Cerebellar cortex (tissue), 1 donor: ENCODE measurements at places on chromosomes 4 and X.
A peak's percentile ranks its signal among the peaks of the same experiment; 100 is the strongest.

DNA sequence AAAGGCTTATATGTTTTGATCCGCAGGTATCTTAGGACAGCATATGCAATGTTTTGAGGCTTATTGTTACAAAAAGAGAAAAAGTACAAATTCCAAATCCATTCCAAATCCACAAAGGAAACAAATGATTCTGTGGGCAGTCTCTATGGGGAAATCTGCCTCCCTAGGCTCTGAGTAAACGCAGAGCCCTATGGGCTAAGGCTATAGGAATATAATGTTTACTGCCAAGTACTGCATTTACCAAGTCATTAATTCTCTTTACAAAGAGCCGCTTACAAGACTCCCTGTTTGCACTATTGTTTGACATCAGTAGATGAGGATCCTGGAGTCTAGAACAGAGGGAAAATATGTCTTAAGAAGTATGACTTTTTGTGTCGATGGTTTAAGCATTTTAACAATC is 212.4 kb upstream of the GPC4 start:
- no peak for DNase-seq

DNA sequence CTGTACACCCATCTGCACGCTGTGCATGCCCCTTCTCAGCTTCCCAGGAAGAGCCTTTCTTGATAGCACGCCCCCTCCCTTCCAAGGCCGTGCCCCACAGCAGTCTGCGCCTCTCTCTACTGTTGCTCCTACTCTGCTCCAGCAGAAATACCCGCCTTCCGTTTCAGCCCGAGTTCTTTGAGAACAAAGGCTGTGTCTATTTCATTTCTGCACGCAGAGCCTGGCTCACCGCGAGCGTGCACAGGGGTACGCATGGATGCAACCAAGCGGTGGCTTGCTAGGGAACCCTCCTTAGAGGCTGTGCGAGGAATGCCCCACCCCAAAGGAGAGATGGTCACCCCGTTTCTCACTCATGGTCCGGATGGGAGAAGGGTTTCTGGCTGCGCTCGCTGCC is 485 bp downstream of the AADAT start:
- DNase-seq: peak; percentile 13

DNA sequence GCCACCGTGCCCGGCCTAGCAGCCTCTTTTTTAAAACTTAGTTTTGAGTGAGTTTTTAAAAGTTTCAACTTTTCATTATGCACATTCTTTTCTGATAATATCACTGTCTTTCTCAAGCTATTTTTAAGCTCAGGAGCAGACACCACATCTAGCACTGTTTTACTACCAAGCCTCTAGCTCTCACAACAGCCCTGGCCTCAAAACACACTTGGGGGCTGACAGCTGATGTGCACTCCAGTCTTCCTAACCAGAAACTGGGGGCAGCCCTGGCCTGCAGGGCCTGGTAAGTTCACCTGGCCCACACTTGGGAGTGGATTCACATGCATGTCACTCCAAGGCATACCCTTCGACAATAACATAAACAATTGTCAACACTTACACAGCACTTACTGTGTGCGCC is 34.0 kb downstream of the CENPU start:
- no peak for DNase-seq

- DNase-seq: no peak
Measured at GRCh38 chr4:98482847-98483806, 175.3 kb downstream of the TSPAN5 start.

DNA sequence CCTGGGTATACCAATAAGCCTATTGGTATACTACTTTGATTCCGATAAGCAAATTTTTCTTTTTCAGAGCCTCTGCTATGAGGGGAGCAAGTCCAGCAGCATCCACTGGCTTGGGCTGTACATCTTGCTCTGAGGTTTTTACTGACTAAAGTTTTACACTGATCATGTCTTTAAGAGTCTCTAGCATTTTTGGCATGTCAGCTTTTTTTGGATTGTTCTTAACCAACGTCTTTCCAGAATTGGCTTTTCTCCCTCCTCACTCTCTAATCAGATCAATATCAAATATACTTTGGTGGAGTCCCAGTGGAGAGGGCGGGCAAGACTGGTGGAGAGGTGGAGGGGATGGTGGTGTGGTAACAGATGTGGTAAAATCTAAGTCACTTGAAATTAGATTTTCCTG is 196.8 kb downstream of the HEPH start:
- no peak for DNase-seq

GRCh38 chrX:124534536-124534935 is 188.2 kb downstream of the SH2D1A start:
- DNase-seq: no peak

DNA sequence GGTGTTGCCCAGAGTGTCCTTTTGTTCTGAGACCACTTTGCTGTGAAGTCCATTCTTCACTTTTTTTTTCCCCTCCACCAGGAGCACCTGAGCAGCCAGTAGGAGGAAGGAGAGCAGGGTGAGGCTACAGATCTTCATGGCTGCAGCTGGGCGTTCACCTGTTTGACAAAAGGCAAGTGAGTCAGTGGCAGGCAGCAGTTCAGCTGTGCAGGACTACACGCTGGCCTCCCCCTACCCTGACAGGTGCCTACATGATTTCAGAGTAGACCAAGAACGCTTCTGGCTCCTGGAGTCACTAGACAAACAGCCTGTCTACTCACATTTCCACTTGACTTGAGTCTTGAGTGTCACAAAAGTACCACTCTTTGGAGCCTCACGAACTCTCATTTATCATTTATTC is 2.0 kb downstream of the FGFBP1 start:
- DNase-seq: no peak

GRCh38 chr4:88524171-88524570 is 595 bp upstream of the PYURF start:
- DNase-seq: peak; percentile 22

DNA sequence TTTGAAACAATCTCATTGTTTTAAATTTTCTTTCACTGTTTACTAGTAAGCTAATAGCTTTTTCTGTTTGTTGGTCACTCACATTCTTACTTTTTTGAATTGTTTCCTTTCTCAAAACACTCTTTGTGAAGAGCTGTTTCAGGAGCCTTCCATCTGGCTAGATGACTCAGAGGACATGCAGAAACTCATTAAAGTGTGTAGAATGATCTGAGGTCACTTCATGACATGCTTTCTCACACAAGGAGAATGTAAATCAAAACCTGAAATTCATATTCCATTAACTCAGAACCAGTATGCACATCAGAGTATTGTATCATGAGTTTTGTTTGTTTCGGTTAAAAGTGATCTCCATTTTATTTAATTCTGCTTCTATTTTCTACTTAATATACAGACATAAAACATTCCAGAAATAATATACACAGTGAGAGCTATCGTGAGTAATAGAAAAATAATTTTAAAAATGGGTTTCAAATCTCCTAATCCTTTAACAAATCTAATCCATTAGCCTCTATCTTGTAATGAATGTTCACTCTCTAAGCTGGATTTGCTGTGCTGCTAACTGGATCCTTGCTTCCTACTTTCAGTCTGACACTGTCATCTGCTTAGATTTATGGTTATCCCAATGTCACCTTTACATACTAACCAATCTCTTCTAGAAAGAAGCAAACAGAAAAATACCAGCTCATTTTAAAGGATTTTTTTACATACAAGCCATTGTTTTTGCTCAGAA is 449.6 kb downstream of the FSTL5 start:
- peak; percentile 34 for DNase-seq

DNA sequence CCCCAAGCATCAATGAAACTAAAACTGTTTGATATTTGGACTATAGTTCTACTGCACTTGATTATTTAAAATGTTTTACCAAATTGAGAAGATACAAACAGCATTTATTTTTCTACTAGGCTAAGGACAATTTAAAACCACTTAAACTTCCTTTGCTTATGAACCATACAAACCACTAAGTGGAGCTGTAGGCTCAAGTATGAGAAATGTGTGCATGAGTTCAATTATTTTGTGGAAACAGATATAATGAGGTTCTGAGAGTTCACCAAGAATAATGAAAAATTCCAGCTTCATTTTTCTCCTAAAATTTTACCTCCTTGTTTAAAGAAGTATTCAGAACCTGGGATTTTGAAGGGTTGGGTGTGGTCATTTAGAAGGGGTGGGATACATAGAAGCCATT is 63.1 kb downstream of the SERPINA7 start:
- DNase-seq: peak; percentile 0

GRCh38 chrX:73765776-73766430 is 202.9 kb downstream of the CHIC1 start:
- no peak for DNase-seq

- DNase-seq: no peak
Measured at GRCh38 chr4:182235021-182235795, 8.0 kb upstream of the TENM3 start.

DNA sequence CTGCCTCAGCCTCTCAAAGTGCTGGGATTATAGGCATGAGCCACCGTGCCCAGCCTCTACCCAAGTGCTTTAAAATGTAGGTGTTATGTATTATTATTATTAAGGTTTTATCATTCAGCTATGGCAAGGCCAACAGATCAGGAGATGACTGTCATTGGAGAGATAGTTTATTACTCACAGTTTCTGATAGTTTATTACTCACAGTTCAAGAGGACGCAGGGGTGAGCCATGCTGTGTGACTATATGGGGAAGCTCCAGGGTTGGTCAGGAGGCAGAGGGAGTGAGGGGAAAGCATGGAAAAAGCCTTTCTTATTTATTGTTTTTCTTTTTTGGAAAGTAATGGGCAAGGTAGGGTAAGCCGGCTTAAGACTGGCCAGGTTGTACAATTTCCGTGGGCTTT is 25.4 kb upstream of the ARSD start:
- DNase-seq: no peak

- no peak for DNase-seq
Measured at GRCh38 chr4:9808077-9808476, 26.6 kb downstream of the DRD5 start.

DNA sequence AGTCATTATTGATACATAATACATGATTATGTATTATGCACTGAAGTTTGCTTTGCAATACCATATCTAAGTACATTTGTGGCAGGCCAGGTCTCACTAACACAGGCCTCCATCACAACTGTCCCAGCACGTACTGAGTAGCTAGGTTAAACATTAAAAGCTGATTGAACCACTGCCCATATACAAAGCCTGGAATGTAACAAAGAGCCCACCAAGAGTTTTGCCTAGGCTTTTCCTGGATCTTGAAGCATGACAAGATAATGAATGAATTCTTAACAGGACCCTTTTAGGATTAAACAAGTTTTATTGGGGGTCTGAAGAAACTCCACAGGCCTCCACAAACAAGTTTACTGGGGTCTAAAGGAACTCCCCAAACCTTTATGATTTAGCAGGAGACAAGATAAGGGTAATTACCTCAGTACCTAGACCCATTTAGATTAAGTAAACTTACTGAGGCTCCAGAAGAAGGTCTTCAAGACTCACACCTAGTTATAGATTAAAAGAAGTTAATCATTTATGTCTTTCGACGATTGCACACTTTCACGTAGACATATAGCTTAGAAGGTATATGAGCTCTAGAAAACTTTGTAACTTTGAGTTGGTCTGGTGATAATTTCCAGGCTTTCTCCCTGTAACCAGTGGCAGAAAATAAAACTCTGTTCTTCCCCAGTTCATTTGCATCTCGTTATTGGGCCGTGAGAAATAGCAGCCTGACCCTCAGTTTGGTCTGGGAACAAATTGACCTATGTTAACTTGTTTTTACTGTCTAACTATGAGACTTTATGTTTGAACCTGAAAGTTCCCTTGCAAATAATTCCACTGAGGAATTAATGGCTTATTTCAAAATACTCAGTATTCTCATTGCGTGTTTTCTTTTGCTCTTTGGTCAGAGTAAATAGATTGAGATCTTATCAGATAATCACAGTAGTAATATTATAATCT is 84.8 kb downstream of the PHEX start:
- DNase-seq: no peak

GRCh38 chrX:16695079-16695676 is 17.3 kb downstream of the CTPS2 start:
- peak; percentile 44 for DNase-seq

- DNase-seq: no peak
Measured at GRCh38 chr4:81790477-81790876, 318.8 kb upstream of the RASGEF1B start.

DNA sequence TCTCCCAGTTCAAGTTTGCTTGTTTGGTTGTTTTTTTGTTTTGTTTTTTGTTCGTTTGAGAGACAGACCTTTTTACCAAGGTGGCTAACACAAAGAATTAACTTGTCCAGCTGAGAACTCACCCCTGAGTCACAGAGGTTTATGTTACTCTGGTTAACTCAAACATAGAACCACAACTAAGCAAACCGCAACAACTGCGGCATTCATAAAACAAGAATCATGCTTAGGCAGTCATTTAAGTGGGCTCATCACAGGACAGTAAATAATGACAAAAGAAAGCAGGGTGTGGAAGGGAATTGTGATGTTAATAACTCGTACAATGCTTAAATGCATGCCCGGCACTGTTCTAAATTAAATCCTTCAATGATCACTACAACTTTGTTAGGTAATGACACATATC is 24.7 kb upstream of the IL13RA1 start:
- no peak for DNase-seq

DNA sequence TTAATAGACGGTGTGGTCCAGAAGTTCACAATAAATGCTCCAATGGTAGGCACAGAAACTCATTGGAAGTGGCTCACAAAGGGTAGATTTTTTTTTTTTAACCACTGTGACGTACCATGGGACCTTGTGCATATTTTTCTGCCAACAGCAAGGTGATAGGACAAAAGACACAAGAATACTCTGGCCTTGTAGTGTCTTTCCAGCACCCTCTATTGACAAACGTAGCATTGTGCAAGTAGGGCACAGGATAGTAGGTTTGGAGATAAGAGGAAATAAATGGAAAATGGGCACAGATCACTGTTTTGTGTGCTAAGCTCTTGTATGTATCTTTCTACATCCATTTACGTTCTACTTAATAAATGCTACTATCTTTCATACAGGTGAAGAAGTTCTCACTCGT is 2054.9 kb downstream of the PCDH7 start:
- DNase-seq: no peak

DNA sequence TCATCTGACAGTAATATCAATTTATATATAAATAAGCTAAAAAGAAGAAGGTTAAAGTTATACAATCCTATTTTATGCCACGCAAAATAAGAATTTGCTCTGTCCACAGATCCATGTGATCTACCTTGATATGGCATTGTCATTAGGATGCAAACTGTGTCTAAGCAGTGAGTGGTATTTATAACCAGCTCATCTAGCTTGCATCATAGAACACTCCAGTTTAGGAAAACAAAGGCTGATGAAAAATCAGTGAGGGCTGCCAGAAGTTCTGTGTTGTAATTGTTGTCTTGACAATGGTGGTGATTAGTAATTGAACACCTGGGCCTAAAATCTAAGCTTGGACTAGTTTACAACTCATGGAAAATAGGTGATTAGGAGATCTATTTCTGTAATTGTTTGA is 111.0 kb downstream of the CPE start:
- no peak for DNase-seq

- no peak for DNase-seq
Measured at GRCh38 chr4:5992828-5993321, 25.4 kb downstream of the C4orf50 start.

GRCh38 chr4:28388471-28388870 is 1527.8 kb downstream of the STIM2 start:
- no peak for DNase-seq

DNA sequence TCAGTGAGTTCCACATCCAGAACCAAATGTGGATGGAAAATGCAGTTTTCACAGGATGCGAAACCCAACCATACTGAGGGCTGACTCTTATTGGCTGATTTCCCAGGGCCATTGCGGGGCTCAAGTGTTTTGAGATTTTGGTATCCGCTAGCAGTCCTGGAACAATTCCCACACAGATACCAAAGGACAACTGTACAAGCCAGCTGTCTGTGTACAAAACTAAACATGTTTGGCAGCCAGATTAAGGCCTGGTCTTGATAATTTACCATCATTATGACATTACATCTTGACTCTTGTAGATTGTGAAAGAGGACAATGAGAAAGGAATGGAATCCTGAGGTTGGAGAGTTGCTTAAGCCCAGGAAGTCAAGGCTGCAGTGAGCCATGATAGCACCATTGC is 121.9 kb downstream of the DKK2 start:
- no peak for DNase-seq
